Thymus (tissue), 14 donors: ENCODE measurements at places on chromosomes 13 and 19.

- DNase-seq, result no peak
These were observed 36.1 kb downstream of the KLF2 start for GRCh38 chr19:16360738-16361137.

- no peak for DNase-seq
These were observed 16.0 kb upstream of the SLC7A10 start for GRCh38 chr19:33241530-33242101.

GRCh38 chr19:2226840-2227360, 9.2 kb downstream of the PLEKHJ1 start:
- no peak for DNase-seq

DNA sequence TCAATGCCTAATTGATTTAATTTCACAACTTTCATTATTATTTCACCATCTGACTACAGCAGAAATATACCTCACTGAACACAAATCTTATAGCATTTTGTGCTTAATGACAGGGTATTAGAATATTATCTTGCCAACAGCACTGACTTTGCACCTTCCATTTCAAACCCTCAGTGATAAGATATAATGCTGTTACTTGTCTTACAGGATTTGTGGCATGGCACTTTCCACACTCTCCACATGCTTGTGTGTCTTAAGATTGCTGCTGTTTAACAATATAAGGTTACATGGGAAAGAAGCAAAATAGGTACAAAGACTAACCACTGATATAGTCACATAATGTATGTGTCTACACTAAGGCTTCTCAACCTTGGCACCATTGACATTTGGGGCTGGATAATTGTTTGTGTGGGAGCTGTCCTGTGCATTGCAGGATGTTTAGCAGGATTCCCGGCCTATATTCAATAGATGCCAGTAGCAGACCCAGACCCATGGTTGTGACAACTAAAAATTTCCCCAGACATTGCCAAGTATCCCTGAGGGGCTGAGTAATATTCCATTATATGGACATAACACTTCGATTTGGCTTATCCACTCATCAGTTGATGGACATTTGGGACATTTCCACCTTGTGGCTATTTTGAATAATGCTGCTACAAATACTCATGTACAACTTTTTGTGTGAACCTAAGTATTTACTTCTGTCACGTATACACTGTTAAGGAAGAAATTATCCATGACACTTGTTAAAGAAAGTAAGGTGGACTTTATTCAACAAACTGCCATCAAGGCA, 5.7 kb upstream of the DIAPH3 start:
- DNase-seq, result no peak

DNA sequence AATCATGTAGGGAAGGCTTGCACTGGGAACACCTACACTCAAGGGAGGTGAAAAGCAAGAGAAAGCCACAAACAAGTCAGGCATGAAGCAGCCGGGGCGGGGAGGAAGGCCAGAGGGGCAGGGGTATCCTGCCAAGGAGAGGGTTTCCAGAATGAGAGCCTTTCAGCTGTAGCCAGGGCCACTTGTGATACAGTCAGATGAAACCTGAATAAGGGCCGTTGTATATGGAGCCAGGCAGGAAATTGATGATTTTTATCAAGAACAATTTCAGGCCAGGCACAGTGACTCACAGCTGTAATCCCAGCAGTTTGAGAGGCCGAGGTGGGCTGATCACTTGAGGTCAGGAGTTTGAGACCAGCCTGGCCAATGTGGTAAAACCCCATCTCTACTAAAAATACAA, 4.4 kb downstream of the TRPM4 start:
- DNase-seq, result no peak

DNA sequence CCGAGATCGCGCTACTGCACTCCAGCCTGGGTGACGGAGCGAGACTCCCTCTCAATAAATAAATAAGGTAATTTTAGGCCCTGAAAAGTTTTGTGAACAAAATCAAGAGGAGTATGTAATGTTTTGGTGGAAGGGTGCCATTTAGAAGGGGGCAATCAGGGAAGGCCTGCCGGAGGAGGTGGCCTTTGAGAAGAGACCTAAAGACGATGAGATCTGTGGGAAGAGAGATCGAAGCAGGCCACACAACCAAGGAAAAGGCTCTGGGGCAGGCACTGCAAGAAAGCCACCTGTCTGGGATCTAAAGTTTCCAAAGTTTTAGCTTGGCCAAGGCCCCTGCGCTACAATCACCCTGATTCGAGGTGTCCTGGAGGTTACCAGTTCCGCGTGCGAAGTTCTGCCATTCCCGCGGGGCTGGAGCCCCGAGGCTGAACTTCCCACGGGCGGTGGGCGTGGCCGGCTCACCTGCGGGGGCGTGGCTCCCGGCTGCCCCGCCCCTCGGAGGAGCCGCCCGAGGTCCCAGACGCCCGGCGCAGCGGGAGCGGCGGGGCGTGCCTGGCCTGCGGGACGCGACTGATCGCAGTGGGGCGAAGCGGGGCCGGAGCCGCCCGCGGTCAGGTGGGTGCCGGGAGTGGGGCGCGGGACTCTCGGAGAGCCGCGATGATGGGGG, at the start of gene KLC3:
KLC3 (plus strand) TSS at position 519 of the 667 bp plus-strand sequence. CDS start 4,792 bp downstream, outside the sequence.
- no peak for DNase-seq

- no peak for DNase-seq
These were observed 85.9 kb downstream of the MBNL2 start for GRCh38 chr13:97307882-97308624.

DNA sequence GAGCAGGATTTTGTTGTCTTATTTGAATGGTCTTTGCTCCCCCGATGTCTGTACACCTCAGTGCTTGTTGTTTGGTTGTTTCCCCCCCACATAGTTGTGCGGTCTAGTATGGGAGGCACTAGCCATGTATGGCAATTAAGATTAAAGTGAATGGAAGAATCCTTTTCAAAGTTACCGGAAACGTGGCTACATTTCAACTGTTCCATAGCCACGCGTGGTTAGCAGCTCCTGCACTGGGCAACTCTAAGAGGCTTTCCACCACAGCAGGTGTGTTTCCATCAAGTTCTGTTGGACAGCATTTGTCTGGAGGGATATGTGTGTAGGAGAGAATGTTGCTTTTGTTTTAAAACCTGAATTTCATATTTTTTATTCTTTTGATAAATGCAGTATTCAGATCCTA, 247.3 kb downstream of the GGACT start:
- no peak for DNase-seq

DNA sequence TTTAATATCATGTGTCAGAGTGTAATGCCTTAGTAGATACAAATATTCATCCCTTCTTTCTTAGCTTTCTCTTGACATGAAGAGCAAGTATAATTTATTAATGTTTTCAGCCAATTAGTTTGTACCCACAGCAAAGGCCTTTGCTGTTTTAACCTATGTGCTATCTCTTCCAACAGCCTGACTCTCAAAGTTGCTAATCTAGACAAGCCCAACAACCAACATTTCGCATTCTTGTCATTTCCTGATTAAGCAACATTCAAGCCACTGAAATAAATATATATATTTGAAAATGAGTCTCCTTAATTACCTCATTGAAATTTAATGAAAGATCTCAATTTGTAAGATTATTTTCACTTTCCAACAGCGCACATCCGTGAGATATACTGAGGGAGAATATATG, 18.5 kb downstream of the EPSTI1 start:
- DNase-seq, result no peak

- no peak for DNase-seq
These were observed 15.7 kb downstream of the SERPINE3 start for GRCh38 chr13:51355217-51355616.
